ENCODE measurements at places on chromosomes 16 and 17.

DNA sequence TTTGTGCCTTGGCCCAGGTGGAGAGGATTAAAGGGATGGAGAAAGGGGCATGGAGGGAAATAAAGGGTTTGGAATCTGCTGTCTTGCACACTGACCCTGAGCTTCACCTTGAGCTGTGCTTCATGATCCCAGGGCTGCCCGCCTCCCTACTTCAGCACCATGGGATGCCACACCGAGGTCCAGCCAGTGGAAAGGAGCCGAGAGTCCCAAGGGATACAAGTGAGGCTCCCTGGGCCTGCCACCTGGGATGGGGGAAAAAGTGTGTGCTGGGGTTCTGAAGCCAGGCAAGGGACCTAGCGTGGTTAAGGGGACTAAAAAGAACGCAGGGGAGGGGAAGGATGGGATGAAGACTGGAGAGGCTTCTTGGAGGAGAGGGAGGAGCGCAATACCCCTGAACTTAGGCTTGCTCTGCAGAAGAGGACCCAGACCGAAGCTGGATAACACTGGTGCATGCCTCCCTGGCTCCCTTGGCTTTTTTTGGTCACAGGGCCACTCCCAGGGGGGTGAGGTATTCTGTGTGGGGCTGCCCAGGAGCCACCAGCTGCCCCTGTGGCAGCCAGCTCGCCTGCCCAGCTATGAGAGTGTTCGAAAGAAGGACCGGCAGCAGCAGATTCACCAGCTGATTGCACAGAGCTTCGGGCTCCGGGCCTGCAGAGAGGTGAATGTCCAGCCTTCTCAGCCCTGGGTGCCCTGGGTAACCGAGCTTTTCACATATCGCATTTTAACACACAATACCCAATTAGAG is 7.2 kb downstream of the MRPL27 start:
- DNase-seq, result no peak

DNA sequence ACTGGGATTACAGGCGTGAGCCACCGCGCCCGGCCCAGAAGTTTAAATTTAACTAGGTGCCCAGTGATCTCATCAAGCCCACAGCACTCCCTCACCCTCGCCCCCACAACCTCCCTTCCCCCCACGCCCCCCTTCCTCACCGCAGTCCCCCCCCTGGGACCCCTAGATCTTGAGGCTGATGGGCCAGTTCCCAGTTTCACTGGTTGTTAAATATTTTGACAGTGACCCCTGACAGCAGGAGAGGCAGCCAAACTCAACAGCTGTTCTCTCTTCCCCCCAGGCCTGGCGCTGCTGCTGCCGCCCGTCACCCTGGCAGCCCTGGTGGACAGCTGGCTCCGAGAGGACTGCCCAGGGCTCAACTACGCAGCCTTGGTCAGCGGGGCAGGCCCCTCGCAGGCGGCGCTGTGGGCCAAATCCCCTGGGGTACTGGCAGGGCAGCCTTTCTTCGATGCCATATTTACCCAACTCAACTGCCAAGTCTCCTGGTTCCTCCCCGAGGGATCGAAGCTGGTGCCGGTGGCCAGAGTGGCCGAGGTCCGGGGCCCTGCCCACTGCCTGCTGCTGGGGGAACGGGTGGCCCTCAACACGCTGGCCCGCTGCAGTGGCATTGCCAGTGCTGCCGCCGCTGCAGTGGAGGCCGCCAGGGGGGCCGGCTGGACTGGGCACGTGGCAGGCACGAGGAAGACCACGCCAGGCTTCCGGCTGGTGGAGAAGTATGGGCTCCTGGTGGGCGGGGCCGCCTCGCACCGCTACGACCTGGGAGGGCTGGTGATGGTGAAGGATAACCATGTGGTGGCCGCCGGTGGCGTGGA is 15.6 kb downstream of the QPRT start:
- DNase-seq, result no peak

- no peak for DNase-seq
These were observed 91.4 kb upstream of the CORO6 start for GRCh38 chr17:29714146-29714545.

DNA sequence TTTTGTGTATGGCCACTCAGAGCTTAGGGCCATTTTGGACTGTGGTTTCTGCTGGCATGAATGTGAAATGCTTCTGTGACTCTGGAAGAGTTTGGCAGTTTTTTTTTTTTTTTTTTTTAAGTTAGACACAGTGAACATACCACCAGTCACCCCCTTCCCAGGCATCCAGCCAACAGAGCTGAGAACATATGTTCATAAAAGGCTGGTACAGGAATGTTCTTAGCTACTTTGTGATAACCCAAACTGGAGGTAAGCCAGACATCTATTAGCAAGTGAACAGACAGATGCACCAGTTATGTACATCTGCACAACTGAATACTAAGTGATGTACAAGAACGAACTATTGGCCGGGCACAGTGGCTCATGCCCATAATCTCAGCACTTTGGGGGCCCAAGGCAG is 92.7 kb downstream of the ABCC1 start:
- DNase-seq, result no peak

- DNase-seq, result no peak
These were observed 1.7 kb upstream of the DPH1 start for GRCh38 chr17:2028234-2028614.

GRCh38 chr16:26521626-26522025 is 545.1 kb upstream of the C16orf82 start:
- no peak for DNase-seq

- DNase-seq, result no peak
These were observed 8.1 kb downstream of the KCNH6 start for GRCh38 chr17:63531022-63531965.

- peak; percentile 58 for DNase-seq
These were observed 84.9 kb downstream of the HS3ST2 start for GRCh38 chr16:22898874-22899348.

GRCh38 chr16:10936272-10936984 is 5.8 kb downstream of the DEXI start:
- DNase-seq, result no peak

DNA sequence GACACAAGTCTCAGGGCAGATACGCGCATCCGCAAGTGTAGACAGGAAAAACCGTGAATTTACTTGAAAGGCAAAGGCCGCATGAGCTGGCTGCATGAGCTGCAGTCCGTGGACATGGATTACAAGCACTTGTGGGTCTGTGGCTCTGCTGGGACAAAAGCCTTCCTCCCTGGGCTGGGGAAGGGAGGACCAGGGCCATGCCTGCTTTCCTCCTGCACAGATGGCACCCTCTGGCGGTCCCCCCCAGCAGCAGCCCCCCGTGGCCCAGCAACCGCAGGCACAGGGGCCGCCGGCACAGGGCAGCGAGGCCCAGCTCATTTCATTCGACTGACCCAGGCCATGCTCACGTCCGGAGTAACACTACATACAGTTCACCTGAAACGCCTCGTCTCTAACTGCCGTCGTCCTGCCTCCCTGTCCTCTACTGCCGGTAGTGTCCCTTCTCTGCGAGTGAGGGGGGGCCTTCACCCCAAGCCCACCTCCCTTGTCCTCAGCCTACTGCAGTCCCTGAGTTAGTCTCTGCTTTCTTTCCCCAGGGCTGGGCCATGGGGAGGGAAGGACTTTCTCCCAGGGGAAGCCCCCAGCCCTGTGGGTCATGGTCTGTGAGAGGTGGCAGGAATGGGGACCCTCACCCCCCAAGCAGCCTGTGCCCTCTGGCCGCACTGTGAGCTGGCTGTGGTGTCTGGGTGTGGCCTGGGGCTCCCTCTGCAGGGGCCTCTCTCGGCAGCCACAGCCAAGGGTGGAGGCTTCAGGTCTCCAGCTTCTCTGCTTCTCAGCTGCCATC is 1.7 kb upstream of the MRPL12 start:
- no peak for DNase-seq

GRCh38 chr17:6474906-6475305 is 30.7 kb downstream of the PIMREG start:
- no peak for DNase-seq

- no peak for DNase-seq
These were observed 136.3 kb downstream of the HS3ST3B1 start for GRCh38 chr17:14437176-14437575.

DNA sequence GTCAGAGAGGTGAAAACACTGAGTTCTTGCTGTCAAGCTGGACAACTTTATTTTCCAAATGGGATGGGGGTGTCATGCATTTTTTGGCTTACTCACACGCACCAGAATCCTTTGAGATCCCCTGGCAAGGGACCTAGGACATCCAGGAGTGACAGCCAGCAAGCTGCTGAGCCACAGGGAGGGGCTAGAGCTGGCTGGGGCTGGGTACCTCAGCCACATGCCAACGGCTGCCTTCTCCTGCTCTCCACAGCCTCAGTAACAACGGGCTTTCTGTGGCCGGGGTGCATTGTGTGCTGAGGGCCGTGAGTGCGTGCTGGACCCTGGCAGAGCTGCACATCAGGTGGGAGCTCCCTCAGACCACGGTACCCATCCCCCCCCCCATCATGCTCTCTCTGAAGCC is 47.6 kb downstream of the NLRC5 start:
- no peak for DNase-seq

GRCh38 chr16:68070806-68071517 is 14.2 kb upstream of the NFATC3 start:
- DNase-seq, result no peak

- no peak for DNase-seq
These were observed 3.5 kb upstream of the NLRC3 start for GRCh38 chr16:3580686-3581085.

DNA sequence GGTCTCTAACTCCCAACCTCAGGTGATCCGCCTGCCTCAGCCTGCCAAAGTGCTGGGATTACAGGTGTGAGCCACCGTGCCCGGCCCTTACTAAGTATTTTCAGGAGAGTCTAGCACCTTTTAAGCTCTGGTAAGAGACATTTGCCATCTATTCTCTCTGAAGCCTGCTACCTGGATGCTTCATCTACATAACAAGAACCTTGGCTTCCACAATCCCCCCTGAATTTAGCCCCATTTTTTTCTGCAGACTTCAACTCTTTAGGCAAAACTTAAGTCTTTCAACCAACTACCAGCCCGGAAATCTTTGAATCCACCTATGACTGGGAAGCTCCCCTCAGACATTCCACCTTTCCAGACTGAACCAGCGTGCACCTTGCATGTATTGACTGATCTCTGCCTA is 14.0 kb upstream of the UBE2I start:
- no peak for DNase-seq

- DNase-seq, result no peak
These were observed 288 bp downstream of the ANKRD40CL start for GRCh38 chr17:50767030-50767429.

- no peak for DNase-seq
These were observed 43.7 kb downstream of the NCOR1 start for GRCh38 chr17:16171613-16172012.

DNA sequence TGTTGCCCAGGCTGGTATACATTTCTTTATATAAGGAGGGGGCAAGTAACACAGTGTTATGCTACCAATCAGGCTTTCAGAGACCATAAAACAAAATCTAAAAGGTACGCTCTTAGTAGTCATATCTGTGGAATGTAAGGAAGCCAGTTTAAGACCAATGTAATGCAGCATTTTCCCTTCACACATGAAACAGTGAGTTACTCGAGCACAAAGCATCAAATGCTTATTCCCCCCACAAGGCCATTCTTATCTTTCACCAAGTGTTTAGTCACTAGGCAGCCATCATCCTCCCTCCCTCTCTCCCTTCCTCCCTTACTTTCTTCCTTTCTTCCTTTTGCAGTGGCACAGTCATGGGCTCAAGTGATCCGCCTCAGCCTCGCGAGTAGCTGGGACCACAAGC is 12.8 kb downstream of the HMOX2 start:
- no peak for DNase-seq

GRCh38 chr17:47223007-47223406 is 13.9 kb downstream of the MYL4 start:
- DNase-seq, result no peak

GRCh38 chr17:16977932-16978331 is 6.0 kb upstream of the TNFRSF13B start:
- no peak for DNase-seq

DNA sequence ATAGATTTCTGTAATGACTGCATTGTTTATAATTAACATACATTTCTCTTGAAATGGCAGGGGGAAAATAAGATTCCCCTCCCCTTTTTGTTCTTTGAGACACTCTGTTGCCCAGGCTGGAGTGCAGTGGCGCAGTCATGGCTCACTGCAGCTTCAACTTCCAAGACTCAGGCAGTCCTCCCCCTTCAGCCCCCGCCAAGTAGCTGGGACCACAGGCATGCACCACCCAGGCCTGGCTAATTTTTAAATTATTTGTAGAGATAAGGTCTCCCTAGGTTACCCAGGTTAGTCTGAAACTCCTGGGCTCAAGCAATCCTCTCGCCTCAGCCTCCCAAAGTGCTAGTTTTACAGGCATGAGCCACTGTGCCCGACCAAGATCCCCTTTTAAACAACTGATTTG is 67.7 kb downstream of the KATNIP start:
- no peak for DNase-seq

Data from activated CD4-positive, alpha-beta T cell treated with anti-CD3 and anti-CD28 coated beads, Interleukin-2, Interleukin-4, amounts not matched to agents 100 ng/mL and 50 ng/mL, durations not matched to agents 16 hours and 8 hours (primary cell).